ENCODE measurements at places on chromosomes 3 and 15.

- no peak for DNase-seq
- no peaks in the 10 kb centered on the region for H3K36me3 ChIP-seq
- H3K27ac ChIP-seq: no peak overlapping the region
- H3K27me3 ChIP-seq: peaks cover 3% of the 10 kb centered on the region
- no peaks in the 10 kb centered on the region for H3K4me1 ChIP-seq
- H3K4me3 ChIP-seq: no peak overlapping the region
Measured at GRCh38 chr3:126621627-126622345, 33.1 kb downstream of the TXNRD3 start.

DNA sequence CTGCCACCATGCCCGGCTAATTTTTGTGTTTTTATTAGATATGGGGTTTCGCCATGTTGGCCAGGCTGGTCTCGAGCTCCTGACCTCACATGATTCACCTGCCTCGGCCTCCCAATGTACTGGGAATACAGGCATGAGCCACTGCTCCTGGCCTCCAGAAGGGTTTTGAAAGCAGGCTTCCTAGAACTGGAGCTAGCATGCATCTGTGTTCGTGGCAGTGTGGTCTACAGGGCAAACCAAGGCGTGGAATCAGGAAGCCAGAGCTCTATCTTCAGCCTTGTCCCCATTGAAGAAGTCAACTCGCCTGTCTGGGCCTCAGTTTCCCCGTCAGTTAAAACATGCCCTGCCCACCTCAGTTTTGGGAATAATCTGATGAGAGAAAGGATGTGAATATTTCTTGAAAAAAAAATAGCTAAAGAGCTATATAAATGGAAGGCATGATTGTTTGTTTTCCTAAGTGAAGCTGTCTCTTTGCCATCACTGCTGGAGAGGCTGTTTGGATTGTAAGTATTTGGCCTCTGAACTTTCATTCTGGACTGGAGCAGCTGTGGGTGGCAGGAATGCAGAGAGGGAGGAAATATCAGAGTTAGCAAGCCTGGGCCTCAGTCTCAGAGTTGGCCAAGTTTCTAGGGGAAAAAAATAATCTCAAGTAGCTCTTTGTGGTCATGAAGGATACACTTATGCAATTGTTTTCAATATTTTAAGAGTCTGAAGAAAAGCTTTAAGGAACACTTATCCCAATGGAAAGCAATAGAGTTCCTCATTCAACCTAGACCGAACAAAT, 36.5 kb upstream of the UACA start:
- H3K36me3 ChIP-seq: no peaks in the 10 kb centered on the region
- no peak overlapping the region for H3K4me3 ChIP-seq
- H3K27ac ChIP-seq: no peak overlapping the region
- no peak for DNase-seq
- H3K4me1 ChIP-seq: no peaks in the 10 kb centered on the region
- peaks cover 2% of the 10 kb centered on the region for H3K27me3 ChIP-seq

- no peak overlapping the region for H3K4me3 ChIP-seq
- no peaks in the 10 kb centered on the region for H3K27me3 ChIP-seq
Measured at GRCh38 chr3:27584874-27585273, 100.7 kb upstream of the SLC4A7 start.

- H3K4me1 ChIP-seq: no peaks in the 10 kb centered on the region
- DNase-seq: no peak
- peaks cover 12% of the 10 kb centered on the region for H3K27me3 ChIP-seq
- no peak overlapping the region for H3K4me3 ChIP-seq
Measured at GRCh38 chr3:142896201-142896755, 7.4 kb upstream of the PCOLCE2 start.

Measured in CD4-positive, CD25-positive, alpha-beta regulatory T cell (primary cell).